ENCODE measurements at places on chromosomes 1 and 21.

DNA sequence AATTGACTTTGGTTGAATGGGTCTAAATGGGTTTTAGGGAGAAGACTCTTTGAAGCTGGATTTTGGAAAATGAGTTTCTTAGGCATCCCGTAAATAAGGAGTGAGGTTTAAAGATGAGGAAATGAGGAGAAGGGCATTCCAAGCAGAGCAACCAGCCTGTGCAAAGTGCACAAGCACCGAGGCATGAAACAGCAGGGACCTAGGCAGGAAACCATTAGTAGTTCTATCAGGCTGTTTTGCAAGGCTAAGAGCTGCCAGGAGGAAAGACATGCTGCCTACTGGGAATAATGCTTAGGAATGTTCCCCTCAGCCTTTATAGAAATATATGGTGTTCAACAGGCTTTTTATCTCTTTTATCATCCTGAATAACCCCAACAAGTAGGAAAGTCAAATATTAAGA is 153.1 kb upstream of the FGGY start:
- no peak for DNase-seq

DNA sequence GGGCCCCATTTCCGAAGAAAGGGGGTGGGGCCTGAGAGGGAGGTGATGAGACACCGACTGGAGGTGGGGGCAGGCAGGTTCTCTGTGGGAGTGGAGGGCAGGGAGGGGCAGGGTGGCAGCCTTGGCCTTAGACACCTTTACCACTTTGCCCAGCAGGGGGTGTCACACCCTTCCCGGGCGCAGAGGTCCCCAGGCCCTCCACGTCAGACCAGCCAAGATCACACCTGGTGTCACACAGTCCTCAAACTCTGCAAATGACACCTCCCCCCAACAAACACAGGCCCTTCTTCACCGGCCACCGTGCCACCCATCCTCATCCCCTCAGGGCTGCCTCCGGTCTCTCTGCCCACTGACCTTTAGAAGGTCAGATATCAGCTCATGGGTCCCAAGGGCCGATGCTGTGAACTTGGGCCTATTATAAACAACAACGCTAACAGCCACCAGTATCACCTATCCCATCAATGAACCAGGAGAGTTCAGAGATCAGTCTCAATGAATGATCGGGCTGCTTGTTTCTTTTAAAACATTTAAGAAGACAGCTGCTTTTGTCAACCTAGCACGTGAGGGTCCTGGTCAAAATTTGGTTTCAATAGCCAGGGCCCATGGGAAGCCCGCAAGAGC is 103.9 kb downstream of the CASZ1 start:
- peak; percentile 88 for DNase-seq

- no peak for DNase-seq
These were observed 16.0 kb upstream of the OVAAL start for GRCh38 chr1:180542838-180543145.

GRCh38 chr1:8337776-8338525 is 20.0 kb downstream of the SLC45A1 start:
- DNase-seq: no peak

- DNase-seq: no peak
These were observed 1.9 kb downstream of the PABPC4 start for GRCh38 chr1:39574646-39575045.

- DNase-seq: no peak
These were observed 114.9 kb downstream of the SLC35F3 start for GRCh38 chr1:234019387-234019786.

DNA sequence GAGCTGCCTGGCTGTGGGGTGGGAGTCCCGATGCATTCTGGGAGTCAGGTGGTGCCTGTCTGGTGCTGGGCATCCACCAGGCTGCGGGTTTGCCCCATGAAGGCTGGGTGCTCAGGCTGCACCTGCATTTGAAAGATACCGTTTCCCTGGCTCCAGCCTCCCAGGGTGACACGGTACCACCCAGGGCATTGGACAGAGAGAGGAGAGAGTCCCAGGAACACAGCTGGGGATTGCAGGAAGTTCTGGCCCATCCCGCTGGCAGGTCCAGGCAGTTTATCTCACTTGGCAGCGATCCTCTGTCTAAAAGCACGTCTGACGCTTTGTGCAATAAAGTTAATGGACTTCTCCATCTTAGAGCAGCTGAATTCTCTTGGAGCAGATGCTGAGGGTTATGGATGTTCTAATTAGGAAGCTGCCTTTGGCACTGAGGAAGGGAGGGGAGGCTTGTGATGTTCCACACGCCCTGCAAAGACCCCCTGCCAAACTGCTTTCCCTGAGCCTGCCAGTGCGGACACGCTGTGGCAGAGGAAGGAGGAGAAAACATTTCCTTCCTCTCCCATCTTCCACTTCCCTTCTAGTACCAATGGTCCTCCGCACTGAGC is 246.9 kb downstream of the GRIK3 start:
- DNase-seq: no peak

- DNase-seq: no peak
These were observed 128.9 kb upstream of the NR5A2 start for GRCh38 chr1:199898654-199899053.

DNA sequence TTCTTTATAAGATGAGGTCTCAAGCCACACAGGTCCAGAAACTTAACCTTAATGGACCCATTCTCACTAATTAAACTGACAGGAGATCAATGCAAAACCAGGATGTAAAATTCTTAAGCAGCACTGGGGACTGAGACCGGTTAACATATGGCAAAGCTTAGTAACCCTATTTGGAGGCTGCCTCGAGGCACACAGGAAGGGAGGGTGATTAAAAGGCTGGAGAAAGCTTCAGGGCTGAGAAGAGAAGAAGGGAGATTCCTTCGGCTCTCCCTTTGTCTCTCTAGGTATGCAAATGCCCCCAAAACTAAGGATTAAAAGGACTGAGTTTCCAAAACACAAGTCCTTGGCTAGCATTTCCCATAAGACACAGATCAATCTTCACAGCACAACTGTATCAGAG is 120.8 kb upstream of the DSCAM start:
- DNase-seq: no peak

GRCh38 chr1:213250041-213250440 is 199.0 kb downstream of the RPS6KC1 start:
- DNase-seq: no peak

GRCh38 chr1:156126043-156126629 is 11.6 kb downstream of the LMNA start:
- no peak for DNase-seq

DNA sequence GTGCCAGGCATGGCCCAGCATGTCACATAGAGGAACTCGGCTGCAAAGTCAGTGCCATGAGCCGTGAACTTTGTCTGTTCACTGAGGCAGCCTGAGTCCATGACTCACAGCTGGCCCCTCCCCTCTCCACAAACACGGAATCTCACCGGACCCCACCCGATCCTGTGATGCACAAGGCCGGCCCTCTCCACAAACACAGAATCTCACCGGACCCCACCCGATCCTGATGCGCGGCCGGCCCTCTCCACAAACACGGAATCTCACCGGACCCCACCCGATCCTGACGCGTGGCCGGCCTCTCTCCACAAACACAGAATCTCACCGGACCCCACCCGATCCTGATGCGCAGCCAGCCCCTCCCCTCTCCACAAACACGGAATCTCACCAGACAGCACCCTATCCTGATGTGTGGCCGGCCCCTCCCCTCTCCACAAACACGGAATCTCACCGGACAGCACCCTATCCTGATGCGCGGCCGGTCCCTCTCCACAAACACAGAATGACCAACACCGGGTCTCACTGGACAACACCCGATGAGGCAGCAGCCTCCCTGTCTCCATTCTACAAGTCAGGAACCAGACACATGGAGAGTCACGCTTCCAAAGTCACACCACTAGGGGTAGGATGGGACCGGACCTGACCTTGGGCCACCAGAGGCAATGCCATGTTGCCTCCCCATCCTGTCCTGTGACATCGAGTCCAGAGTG is 39.6 kb upstream of the GPR153 start:
- DNase-seq: no peak

- DNase-seq: no peak
These were observed 2.2 kb upstream of the ACTRT2 start for GRCh38 chr1:3019007-3019515.

GRCh38 chr1:174074757-174075156 is 52.6 kb upstream of the RC3H1 start:
- no peak for DNase-seq

GRCh38 chr1:235952950-235953615 is 86.4 kb upstream of the LYST start:
- DNase-seq: no peak

GRCh38 chr1:228241259-228241658 is 33.4 kb downstream of the OBSCN start:
- no peak for DNase-seq

DNA sequence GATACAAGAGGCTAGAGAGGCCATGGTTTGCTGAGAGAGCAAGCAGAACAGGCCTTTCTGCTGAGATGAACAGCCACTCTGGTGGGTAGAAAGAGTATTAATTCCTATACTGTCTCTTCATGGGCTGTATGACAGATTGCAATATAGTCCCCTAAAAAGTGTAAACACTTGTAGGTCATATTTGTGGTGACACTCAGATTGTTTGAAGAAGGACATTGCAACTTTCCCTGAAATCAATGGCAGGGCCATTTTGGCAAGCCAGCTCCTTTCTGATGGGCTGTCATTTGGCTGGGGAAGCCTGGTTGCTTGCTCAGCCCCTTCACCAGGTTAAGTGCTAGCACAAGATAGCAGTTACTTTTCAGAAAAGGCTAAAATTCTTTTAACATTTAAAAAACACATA is 27.5 kb downstream of the RAB4A start:
- DNase-seq: no peak

- DNase-seq: no peak
These were observed at the start of gene DRAXIN for GRCh38 chr1:11691302-11691914. TSS of gene DRAXIN (plus strand) at chr1:11691710. CDS start at chr1:11706259, 14,549 bp downstream.

GRCh38 chr1:63108206-63108605 is 214.2 kb upstream of the FOXD3 start:
- DNase-seq: no peak

- DNase-seq: peak; percentile 46
These were observed 18.5 kb downstream of the WLS start for GRCh38 chr1:68213843-68214242.

GRCh38 chr1:39852876-39853275 is 30.4 kb downstream of the TRIT1 start:
- peak; percentile 10 for DNase-seq

DNA sequence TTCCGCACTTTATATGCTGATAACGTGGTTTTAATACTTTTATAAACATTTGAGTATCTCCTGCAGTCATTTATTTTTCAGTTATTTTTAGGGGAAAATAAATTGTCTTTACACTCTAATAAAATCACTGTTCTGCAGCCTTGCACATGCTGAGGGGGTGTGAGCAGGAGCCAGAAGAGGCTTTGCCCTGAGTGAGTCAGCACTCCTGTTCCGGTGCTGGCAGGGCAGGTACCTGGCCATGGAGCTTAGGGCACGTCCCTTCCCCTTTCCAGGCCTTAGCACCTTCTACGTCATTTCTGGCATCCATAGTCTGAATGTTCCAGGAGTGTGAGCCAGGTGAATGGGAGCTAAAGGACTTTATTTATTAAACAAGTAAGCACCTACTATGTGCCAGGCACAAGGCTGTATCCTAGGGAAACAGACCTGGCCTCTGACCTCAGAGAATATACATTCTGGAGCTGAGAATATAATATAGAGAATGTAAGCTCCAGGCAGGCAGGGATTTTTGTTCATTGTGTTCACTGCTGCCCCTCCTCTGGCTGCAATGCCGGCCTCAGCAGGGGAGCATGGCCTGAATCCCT is 402.9 kb downstream of the PTPRU start:
- DNase-seq: no peak

- DNase-seq: no peak
These were observed 1409.0 kb downstream of the PLA2G4A start for GRCh38 chr1:188237573-188238348.

- DNase-seq: peak; percentile 43
These were observed 773 bp upstream of the DDX59 start for GRCh38 chr1:200670242-200671118.

DNA sequence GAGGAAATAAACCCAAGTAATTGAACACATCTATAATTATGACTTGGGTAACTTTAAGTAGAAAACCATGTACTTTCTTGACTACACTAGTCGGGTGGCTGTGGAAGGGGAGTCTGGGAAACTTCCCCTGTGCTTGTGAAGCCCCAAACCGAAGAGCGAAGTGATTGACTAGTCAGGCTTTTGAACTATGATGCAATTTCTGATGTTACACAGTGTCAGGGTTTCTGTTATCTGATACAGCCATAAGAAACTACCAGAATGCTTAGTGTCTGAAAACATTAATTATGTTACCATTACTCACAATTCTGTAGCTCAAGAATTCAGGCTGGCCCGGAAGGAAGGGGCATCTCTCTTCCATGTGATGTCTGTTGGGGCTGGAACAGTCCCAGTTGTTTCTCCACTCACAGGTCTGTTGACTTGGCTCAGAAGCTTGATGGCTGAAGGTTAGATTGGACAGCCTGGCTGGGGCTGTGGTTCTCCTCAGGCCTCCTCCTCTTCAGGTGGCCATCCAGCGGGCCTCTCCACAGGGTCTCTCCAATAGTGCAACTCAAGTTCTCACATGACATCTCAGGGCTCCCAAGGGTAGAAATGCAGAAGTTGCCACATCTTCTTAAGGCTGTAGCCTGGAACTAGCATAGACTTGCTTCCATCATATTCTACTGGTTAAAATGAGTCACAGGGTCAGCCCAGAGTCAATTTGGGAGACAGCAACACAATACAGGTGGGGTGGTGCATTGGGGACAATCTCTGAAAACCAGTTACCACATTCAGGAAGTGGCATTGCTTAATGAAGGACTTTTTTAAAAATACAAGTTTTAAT is 8.3 kb upstream of the C8B start:
- no peak for DNase-seq

DNA sequence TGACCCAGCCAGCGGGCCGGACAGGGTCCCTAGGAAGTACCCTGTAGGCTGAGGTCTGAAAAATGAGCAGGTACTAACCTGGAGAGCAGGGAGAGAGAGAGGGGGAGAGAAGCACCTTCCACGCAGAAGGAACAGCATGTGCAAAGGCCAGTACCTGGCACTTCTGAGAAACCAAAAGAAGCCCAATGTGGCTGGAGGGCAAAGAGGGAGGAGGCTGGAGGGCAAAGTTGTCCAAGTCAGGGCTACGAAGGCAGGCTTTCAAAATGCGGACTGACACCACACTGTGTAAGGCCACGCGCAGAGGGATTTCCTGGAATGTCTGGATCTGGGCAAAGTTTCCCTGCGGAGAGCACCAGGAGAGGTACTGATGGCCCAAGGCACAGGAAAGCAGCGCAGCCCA is 64.4 kb downstream of the SSBP3 start:
- no peak for DNase-seq

DNA sequence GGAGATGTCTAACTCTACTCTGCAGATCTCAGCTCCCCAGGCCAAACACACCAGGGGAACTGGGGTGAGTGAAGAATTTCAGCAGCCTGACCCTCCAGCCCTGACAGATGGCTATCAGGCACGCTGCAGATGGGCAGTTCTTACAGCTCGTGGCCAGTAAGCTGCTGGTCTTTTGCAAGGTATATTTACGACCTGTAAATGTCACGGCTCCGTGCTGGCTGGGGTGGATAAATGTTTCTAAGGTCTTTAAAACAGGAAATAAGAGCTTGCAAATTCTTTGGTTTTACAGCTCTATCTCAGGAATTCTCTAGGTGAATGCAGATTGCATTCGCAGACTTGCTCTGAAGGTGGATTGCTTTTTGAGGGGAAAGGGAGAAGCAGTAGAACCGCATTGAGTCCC is 10.1 kb downstream of the DOP1B start:
- no peak for DNase-seq

GRCh38 chr21:19523061-19523460 is 1119.5 kb upstream of the TMPRSS15 start:
- DNase-seq: no peak
